ENCODE measurements at places on chromosomes 5 and 9. TPM values are rescaled to one million over a fixed set of nuclear protein-coding genes. Genes with fewer than 3 reads are reported as not detected.

Gene FOXD4L5
- total RNA-seq = 0.52 TPM

GRCh38 chr5:61667525-61668218 is 335.6 kb downstream of the ZSWIM6 start:
- no peak for DNase-seq

DNA sequence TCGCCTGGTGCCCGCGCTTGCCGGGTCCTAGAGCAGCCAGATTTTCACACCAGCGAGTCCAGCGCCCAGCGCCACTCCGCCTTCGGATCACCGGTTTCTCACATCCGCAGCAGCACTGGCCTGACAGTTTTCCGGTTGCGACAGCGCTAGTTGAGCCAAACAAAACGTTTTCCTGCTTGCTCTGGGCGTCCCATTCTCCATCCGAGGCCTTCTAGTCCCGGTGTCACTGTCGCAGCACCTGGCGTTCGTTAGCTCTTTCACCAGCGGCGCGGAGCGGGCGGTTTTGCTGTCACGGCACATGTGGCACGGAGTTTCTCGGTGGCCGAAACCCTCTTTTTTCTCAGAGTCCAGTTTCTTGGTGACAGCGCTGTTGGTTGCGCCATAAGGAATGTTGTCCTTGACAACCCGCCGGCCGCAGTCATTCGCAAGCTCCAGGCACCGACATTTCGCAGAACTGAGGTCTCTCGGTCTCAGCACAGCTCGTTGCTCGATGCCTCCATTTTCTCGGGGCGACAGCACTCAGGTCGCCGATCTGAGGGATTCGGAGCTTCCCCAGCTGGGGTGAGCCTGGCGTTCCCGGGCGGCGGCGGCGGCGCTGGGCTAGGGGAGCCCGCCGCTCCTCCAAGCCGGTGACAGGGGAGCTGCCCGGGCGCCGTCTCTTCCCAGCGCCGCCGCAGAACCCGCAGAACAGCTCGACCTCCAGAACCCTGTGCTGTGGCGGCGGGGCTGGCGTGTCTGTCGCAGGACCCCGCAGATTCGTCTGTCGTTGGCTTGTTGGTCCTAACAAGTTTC is 47.8 kb downstream of the ANXA2R start:
- no peak for DNase-seq

DNA sequence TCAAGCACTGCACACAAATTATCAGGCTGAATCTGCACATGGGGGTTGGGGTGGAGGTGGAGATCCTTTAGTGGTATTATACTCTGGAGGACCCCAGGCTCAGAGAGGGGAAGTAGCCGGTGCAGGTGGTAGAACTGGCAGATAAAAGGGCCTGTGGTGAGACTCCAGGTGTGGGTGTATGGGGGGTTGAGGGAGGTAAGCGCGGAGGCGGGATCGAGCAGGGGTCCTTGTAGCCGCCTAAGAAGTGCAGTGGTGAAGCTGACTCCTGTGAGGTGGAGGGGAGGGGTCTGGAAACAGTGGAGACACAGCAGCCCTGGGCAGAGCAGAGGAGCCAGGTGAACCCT is 841 bp downstream of the ACSL6 start:
- no peak for DNase-seq

- DNase-seq = no peak
These were observed 75.9 kb upstream of the DAB2 start for GRCh38 chr5:39500551-39501175.

DNA sequence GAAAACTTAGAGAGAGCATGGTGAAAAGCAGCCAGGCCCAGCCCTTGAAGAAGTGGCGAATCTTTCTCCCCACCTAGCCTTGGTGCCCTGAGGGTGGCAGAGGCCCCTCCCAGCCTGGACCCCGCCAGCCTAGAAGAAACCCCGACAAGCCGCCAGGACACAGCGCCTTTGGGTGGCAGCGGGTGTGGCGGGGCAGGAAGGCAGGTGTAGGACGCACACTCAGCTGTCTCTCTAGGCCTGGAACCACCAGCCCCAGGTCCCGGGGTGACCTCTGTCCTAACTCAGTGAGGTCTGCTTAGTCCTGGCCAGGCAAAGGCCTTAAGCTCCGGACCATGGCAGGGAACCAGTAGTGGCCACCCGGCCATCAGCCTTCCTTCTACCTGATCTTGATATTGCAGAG is 178.3 kb downstream of the BARX1 start:
- DNase-seq = no peak

Gene INSYN2B
- 0.19 TPM for total RNA-seq

Gene IFNA13
- not detected for total RNA-seq

Gene THBS4
- total RNA-seq = 0.82 TPM

DNA sequence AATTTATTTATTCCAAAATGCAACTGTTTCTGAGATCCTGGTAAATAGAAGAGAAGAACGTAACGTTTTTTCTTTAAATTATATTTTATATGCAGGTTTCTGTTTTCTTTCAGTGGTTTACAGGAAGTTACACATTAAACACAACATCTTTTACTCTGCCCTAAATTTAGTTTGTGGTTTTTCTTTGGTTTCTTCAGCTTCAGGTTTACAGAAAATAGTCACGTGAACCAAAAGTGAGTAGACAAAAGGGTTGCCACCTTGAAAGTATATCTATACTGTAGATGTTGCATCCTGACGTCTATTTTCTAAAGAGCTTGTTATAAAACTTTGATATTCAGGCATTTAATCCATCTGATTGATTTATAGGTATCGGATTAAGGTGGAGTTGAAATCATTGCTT is 1236.6 kb downstream of the MAT2B start:
- DNase-seq = no peak

All from MCF 10A (cell line).